ENCODE measurements at places on chromosomes 4 and X.

DNA sequence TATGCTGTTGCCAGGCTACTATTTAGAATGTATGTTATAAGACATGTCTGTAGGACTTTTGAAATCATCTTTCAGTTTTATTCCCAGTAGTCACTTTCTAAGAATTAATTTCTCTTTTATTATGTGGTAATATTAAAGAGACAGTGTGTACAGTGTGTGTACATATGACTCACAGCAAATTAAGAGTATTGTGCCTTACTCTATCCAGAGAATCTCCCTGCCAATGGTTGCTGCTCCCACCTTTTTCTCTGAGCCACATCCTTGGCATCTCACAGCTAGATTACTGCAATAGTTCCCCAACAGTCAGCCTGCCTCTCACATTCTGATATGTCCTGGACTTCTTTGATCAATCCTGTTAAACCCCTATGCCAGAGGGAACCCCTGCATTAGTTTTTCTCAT, 114.5 kb downstream of the ANXA5 start:
- no peak for ATAC-seq

DNA sequence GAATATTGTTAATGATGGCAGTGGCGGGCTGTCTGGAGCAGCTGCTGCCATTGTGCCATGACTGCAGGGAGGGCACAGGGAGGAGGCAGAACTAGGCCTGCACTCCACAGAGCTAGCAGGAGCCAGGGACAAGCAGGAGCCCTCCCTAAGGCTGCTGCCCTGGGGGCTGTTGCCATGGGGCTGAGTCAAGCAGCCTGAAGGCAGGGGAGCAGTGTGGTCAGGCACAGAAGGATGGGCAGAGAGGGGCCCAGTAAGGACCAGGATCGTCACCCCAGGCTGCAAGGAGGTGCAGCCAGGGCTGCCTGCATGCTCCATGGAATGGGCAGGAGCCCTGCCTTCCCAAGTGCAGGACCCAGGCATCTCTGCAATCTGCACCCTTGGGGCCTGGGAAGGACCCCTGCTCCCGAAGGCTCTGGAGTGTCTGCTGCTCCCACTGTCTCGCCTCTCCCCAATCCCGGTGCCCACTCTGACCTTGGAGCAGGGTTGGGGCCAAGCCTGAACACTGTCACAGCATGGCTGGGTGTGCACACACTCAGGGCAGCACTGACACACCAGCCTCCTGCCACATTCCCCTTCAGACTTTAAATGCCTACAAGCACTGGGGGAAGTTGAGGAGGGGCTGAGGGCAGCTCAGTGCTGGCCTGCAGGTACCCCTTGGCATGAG, 98.3 kb upstream of the GALNTL6 start:
- ATAC-seq, result peak; percentile 40

DNA sequence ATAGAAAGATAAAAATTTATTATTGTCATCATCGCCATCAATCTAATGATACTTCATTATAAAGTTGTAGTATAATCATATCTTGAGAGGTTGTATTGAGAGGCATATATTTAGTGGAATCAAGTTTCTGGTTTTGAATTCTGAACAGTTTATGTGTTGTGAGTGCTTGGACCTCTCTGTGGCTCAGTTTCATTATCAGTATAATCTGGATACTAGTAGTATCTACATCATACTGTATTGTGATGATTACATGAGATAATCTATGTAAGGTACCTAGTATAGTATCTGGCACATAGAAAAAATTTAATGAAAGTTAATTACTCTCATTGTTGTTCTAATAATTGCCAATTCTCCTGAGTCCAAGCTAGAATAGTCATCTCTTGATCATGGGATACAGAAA, 161.2 kb upstream of the UBQLN2 start:
- ATAC-seq, result no peak

DNA sequence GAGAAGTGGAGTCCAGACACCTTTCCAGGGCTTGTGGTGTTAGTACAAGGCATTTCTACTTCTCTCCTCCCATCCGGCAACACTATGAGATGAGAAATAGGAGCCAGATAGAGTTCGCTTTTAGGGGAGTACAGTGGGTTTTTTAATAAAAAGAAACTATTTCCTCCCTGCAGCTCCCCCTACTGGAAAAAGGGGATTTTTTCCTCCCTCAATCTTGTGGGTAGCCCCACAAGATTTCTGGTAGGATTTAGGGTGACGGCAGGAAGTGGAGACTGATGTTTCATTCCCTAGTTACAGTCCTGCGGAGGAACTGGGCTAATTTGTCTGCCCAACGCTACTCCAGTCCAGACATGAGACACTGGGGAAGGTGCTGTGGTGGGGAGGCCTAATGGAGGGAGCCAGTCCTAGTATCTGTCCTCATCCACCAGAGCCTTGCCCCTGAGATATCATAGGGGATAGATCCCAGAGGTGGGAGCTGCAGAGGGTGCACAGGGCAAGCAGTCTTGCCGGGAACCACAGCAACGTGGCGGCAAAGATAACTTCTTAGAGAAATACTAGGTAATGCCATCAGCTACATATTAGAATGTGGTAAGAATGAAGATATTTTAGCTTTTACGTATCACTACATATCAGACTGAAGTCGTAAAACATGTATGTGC, 45.5 kb upstream of the PRKG2 start:
- ATAC-seq, result no peak

DNA sequence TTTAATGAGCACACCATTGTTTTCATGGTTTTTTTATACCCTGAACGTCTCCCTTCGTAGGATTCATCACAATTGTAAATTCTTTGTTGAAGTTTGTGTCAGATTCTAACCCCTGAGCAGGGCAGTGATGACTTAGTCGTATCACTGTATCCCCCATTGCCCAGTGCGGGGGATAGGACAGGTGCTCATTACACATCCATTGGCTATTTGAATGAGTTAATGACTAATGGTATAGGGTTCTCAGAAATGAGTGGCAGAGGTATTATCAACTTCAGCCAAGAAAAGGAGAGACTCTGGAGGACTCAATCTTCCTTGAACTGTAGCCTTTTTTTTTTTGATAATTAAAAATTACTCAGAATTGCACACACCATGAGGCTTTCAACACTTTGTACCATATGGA, 64.6 kb downstream of the SYNPO2 start:
- no peak for ATAC-seq

GRCh38 chr4:92231511-92231910, 72.3 kb upstream of the GRID2 start:
- no peak for ATAC-seq

GRCh38 chr4:76634220-76634619, 199.2 kb downstream of the SHROOM3 start:
- peak; percentile 35 for ATAC-seq

DNA sequence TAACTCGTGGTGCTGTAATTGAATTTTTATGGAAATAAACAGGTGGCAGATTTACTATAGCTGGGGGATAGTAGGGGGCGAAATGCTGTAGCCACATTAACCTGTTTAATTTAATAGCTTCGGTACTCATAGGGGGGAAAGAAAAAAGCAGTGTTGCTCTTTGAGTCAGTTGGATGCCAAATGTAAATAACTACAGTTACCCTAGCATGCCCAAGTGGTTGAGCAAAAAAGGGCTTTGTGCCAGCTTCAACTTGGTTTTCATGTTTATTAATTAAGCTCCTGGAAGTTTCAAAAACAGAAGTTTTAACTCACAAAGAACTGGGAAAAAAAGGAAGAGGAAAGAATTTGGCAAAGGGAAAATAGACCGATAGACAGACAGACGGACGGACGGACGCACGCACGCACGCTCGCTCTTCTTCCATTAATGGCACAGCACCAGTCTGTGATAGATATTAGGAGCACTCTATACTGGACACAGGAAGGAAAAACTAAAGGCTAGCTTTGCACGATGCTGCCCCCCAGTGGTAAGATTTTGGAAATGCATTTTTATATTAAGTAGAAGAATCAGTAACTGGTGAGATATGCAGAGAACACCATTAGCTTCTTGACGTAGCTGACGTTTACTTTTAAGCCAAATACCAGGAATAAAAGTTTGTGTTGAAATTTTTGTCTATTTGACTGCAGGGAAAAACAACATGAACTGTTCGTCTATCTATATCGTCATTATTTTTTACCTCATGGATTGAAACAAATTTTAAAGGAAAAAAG, 151.8 kb downstream of the SLC7A11 start:
- peak; percentile 77 for ATAC-seq

DNA sequence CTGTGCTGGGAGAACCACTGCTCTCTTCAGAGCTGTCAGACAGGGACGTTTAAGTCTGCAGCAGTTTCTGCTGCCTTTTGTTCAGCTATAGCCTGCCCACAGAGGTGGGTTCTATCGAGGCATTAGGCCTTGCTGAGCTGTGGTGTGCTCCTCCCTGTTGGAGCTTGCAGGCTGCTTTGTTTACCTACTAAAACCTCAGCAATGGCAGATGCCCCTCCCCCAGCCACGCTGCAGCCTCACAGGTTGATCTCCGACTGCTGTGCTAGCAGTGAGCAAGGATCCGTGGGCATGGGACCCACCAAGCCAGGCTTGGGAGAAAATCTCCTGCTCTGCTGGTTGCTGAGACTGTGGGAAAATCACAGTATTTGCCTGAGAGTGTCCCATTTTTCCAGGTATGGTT, 133.8 kb upstream of the UBQLN2 start:
- ATAC-seq, result no peak

Data from gastroesophageal sphincter (tissue), 4 donors.